ENCODE measurements at places on chromosomes 4 and X. TPM values are rescaled to one million over a fixed set of nuclear protein-coding genes. Genes with fewer than 3 reads are reported as not detected.
A peak's percentile ranks its signal among the peaks of the same experiment; 100 is the strongest.

DNA sequence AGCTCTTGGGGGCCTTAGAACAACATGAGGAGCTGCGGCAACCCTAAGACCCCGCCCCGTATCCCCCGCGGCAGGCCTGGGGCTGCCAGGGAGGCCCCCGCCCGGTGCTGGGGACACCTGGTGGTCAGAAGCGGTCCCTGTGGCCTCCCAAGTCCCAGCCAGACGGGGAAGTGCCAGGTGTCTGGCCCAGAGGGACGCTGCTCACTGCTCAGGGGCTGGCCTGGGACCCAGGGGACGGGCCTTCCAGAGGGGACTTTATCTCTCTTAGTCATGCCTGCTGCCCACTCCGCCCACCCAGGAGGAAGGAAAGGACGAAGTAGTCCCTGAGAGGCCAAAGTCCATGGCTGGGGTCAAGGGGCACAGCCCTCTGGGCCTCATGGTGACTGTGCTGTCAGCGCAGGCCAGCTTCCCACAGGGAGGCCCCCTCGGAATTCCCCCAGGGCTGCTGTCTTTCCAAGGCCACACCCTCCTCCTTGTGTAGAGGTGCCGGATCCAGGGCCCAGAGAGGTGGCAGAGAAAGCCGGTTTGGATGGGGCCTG lies 31.0 kb upstream of the HTRA3 start:
- no peak for DNase-seq

DNA sequence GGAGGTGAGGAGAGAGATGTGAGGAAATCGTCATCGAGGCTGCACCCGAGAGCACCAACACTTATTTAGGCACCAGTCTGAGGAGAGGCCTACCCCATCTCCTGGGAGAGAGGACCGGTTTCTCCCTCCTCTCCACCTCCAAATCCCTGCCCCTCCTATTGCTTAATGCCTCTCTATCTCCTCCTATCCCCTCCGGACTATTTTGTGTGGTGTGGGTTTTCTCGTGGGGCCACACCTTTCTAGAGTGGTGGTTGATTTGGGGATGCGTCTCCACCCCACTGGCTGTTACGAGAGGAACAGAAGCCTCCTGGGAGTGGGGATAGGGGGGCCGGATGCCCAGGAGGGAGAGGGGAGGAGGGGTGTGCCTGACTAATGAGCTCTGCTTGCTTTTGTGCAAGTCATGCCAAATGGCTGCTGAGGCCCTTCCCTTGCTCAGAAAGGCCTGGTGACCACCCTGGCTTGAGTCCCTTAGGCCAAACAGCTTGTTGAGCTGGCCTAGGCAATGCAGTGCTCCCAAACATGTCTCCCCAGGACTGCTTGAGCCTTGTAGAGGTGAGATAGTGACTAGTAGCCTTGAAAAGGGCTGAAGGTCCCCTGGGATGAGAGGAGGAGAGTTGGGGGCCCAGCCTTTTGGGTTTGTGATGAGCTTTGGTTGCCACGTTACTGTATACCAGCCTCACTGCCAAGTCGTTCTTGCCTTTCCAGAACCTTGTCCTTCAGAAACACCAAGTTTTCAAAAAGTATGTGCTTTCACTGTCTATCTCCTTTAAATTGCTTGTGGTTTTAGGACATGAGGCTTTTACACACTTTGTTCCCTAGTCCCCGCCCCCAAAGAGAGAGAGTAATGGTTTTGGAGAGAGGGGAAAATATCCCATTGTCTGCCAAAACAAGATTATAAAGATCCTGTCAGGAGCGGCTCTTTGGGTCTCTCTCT lies 1.2 kb downstream of the MSN start:
- peak; percentile 53 for DNase-seq

DNA sequence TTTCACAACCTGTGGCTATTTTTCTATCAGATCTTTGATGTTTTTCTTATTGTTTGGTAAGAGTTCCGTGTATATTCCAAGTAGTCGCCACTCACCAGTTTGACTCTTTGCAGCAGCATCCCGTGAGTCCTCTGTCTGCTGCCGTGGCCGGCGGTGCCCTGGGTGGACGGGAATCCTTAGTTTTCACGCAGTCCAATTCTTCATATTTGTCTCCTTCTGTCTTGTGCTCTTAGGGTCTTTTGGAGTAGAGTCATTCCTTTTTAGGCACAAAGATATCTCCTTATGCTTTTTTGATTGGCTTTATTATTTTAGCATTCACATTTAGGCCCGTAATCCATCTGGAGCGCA lies 94.9 kb upstream of the MSX1 start:
- DNase-seq = no peak

DNA sequence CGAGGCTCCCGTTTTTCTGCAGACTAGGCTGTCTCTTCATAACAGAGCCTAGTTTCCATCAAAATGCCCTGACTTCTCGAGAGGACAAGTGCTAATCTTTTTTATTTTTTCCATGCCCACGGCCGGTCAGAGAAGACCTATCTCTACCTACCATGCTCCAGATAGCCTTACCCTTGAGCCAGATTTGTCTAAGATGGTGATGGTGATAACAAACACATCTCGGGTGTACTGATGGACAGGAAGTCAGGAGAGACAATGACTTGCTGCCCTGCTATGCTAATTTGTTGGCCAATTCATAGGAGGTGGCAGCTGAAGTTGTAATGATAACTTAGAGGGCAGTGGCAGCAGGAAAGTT lies 42.2 kb upstream of the NKRF start:
- no peak for DNase-seq

GRCh38 chr4:13544606-13545393 lies 492 bp upstream of the NKX3-2 start:
- DNase-seq = peak; percentile 61

- DNase-seq = no peak
These were observed 30.6 kb upstream of the IL9R start for GRCh38 chrX:155966876-155967275.

GRCh38 chrX:151596282-151596681 lies 32.8 kb downstream of the PASD1 start:
- no peak for DNase-seq

GRCh38 chr4:117971403-117971802 lies 62.9 kb upstream of the NDST3 start:
- no peak for DNase-seq

DNA sequence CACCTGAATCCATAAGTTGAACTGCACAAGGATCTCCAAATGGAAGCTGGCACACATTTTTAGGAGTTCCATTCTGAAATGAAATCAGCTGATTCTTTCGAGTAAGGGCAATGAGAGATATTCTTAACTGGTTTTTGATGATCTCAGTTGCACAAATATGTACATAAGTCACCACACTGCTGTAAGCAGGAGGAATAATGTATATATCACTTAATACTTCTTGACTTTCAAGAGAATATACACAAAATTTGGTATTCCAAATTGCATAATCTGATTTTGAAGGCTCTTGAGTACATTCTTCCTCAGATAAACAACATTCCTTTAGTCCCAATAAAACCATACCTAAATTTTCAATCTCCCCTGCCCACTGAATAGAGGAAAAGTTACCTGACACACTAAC lies 8.2 kb downstream of the FANCB start:
- DNase-seq = no peak

DNA sequence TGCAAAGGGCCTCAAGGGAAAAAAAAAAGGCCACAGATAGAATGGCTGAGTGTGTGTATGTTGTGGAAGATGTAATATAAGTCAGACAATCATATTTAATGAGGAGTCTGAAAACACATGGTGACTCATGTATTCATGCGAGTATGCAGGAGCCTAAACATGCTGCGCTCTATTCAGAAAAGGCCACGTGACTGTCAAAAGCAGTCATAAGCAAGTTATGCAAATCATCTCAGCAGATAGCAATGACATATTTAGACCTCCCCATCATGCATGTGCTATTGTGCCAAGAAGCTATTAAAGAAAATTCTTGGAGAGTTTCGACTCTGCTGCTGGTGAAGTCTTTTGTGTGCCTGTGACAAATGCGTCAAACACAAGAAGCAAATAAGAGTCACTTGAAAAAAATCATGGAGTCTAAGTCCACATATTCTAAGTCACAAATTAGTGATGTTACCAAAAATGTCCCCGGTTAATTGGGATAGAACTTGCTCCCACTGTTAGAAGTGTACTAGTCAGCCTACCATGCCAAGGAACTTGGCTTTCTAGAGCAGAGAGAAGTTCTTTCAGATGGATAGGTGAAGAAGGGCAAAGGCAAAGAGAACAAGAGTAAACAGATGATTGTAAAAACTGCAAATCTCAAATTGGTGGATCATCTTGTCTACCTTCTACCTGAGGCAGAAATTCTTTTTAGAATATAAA lies 5.0 kb downstream of the LNX1 start:
- DNase-seq = no peak

GRCh38 chrX:3384327-3384726 lies 37.9 kb upstream of the MXRA5 start:
- no peak for DNase-seq

- DNase-seq = no peak
These were observed 6.8 kb upstream of the RHOH start for GRCh38 chr4:40190019-40190418.

DNA sequence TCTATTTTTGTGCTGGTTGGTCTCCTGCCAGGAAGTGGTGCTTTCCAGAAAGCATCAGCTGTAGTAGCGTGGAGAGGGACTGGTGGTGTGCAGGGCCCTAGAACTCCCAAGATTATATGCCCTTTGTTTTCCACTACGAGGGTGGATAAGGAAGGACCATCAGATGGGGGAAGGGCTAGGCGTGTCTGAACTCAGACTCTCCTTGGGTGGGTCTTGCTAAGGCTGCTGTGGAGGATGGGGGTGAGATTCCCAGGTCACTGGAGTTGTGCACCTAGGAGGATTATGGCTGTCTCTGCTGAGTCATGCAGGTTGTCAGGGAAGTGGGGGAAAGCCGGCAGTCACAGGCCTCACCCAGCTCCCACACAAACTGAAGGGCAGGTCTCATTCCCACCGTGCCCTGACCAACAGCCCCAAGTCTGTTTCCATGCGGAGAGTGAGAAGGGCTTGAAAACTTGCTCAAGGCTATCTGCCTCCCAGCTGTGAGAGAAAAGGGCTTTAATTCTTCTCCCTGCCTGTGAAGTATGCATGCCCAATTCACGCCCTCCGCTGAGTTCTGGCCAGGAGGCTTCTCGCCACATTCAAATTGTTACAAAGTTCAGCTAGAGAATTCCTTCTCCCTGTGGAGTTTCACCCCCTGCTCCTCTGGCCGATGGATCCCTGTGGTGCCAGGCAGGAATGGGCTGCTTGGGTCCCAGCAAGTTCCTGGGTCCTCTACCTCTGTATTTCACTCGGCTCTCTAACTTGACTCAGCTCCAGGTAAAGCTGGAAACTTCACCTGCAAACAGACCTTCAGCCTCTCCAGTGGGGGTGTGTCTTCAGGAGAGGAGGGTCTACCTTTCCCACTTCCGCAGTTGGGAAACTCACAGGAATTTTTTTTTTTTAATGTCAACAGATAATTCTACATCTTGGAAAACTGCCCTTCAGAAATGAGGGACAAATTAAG lies 7.7 kb upstream of the CSTF2 start:
- no peak for DNase-seq

- DNase-seq = no peak
These were observed 1116.0 kb upstream of the TENM3 start for GRCh38 chr4:181127171-181127570.

- no peak for DNase-seq
These were observed 169.4 kb upstream of the NAP1L5 start for GRCh38 chr4:88866862-88867550.

DNA sequence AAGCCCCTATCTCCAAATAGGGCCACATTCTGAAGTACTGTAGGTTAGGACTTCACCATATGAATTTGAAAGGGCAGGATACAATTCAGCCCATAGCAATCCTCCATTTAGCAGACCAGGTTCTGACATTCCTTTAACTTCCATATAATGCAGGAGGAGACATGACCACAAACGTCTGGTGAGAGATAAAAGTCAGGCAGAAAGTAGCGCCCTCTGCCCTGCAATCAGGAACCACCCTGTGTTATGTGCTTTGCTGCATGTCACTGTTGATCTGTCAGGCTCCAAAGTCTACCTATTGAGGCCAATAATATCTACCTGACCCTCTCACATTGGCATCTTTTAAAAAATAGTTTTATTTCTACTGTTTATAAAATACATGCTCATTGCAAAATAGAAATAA lies 30.2 kb upstream of the SEPSECS start:
- no peak for DNase-seq

DNA sequence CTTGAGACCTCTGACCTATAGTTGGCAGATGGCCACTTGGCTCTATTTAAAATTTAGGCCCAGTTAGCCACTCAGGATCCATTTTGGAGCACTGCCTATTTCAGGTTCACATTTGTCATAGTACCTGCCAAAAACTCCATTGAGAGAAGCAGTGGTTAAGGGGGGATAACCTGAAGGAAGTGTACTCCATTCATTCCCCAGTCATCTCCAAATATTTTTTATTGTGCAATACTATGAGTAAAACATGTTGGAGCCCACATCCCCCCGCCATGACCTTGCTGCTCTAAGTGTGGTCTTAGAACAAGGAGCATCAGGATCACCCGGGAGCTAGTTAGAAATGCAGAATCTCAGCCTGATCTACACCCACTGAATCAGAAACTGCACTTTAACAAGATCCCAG lies 21.1 kb downstream of the PLP1 start:
- no peak for DNase-seq

- DNase-seq = no peak
These were observed 687 bp upstream of the ZNF275 start for GRCh38 chrX:153333266-153333665.

DNA sequence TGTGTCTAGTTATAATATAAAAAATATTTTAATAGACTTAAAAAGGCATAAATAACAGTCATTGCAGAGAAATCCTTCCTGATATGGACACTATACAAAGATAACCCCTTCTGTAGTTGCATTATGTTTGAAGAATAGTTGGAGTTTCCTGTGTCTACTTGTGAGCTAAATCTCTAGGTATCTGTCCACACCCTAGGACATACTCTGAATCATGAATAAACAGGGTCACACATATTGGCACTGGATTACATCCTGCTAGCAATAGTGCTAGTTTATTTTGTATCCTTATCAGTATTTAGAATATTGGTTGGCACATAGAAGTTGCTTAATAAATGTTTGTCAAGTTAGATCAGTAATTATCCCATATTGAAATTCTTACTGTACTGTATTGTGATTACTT lies 173.9 kb downstream of the GRXCR1 start:
- DNase-seq = no peak

GRCh38 chrX:14094191-14094590 lies 64.5 kb upstream of the GEMIN8 start:
- DNase-seq = no peak

- DNase-seq = peak; percentile 51
These were observed 126.8 kb downstream of the IRF2 start for GRCh38 chr4:184347251-184348239.

GRCh38 chr4:86679441-86679840 lies 85.3 kb downstream of the PTPN13 start:
- no peak for DNase-seq

Gene MMRN1
- 5.0 TPM for total RNA-seq

Gene NDP
- not detected for total RNA-seq

Gene DMP1
- total RNA-seq = not detected

Gene PLXNA3
- 4.5 TPM for total RNA-seq

Gene CXCL3
- not detected for total RNA-seq

Gene CT83
- total RNA-seq = not detected

Gene TTC29
- total RNA-seq = not detected

Gene RAB9B
- not detected for total RNA-seq

Gene ITM2A
- total RNA-seq = 2.2 TPM

Gene TRAPPC11
- 15.6 TPM for total RNA-seq

Gene RAB33A
- 0.15 TPM for total RNA-seq
